CD8-positive, alpha-beta T cell (primary cell): ENCODE measurements at places on chromosomes 3 and 15.

GRCh38 chr15:40367686-40368611, 9.9 kb downstream of the DISP2 start:
- DNase-seq: peak; percentile 96

GRCh38 chr3:172449466-172450149, 1.4 kb upstream of the GHSR start:
- DNase-seq: no peak

DNA sequence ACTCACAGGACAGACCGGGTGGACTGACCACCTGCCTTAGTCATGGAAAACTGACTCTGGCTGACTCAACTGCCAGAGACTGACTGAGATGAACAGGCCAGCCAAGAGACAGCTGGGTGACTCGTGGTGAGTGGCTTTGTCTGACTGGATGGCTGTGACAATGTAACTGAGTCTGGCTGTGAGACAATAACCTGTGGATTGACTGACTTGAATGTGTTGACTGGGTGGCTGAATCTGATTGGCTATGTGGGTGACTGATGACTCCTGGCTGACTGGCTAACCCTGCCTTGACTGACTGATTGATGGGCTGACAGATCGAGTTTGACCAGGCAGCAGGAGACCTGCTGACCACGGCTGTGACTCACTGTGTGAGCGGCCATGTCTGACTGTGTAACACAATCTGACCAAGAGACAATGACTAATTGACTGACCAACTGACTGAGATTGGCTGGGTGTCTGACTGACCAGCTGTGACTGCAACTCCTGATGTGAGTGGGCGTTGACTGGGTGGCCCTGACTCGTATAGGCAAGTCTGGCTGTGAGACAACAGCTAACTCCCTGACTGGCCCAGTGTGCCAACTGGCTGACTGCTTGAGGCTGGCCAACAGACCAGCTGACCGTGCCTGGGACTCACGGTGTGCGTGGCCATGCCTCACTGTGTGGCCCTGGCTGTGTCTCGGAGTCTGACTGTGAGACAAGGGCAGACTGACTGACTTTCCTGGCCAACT, 509.1 kb downstream of the SHQ1 start:
- peak; percentile 26 for DNase-seq

DNA sequence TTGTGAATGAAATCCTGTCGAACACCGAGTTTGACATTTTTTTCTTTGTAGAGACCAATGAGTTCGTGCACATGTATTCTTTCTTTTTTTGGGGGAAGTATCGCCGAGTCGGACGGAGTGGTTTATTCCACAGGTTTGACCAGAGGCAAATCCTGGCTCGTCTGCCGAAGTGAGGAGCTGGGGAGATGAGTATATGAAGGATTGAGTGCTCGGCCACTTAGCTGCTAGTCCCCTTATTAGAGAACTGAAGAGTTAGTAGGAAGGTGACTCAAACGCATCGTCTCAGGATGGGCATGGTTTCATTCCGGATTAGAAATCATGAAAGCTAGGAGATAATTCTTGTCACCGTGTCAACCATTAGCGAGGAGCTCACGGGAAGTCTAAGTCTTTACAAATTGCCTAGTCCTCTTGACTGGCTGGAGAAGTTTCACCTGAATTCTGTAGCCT, 154.7 kb upstream of the GOLIM4 start:
- DNase-seq: no peak

- DNase-seq: no peak
Observed at GRCh38 chr15:57272771-57273357, 103.4 kb upstream of the CGNL1 start.
